ENCODE measurements at places on chromosomes 16 and 17. TPM values are rescaled to one million over a fixed set of nuclear protein-coding genes. Genes with fewer than 3 reads are reported as not detected.
A peak's percentile ranks its signal among the peaks of the same experiment; 100 is the strongest.

DNA sequence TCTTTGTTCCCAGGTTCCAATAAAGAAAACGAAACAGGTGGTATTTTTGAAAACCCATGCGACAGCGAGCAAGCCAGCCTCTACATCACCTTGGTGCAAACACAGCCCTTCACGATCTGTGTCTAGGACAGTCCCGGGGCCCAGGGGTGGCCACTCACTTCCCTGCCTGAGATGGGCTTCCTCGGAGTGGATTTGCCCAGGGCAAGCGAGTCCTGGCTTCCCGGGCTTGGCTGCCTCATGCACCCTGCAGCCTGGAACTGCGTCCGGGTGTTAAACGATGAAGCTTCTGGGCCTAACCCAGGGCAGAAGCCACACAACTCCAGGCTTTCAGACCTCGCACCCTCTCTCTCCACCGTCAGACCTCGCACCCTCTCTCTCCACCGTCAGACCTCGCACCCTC is 66.0 kb downstream of the RPH3AL start:
- no peak overlapping the region for H3K4me3 ChIP-seq
- no peak for DNase-seq
- no peak overlapping the region for H3K27ac ChIP-seq

- H3K4me1 ChIP-seq: peaks cover 52% of the 10 kb centered on the region
- DNase-seq: no peak
- H3K27me3 ChIP-seq: no peaks in the 10 kb centered on the region
- no peak overlapping the region for H3K27ac ChIP-seq
- H3K4me3 ChIP-seq: no peak overlapping the region
Observed at GRCh38 chr17:77839698-77840512, 118.6 kb upstream of the TNRC6C start.

- H3K27me3 ChIP-seq: no peaks in the 10 kb centered on the region
- DNase-seq: no peak
- H3K4me3 ChIP-seq: no peak overlapping the region
- H3K27ac ChIP-seq: no peak overlapping the region
Observed at GRCh38 chr17:2885733-2886132, 89.5 kb downstream of the RAP1GAP2 start.

DNA sequence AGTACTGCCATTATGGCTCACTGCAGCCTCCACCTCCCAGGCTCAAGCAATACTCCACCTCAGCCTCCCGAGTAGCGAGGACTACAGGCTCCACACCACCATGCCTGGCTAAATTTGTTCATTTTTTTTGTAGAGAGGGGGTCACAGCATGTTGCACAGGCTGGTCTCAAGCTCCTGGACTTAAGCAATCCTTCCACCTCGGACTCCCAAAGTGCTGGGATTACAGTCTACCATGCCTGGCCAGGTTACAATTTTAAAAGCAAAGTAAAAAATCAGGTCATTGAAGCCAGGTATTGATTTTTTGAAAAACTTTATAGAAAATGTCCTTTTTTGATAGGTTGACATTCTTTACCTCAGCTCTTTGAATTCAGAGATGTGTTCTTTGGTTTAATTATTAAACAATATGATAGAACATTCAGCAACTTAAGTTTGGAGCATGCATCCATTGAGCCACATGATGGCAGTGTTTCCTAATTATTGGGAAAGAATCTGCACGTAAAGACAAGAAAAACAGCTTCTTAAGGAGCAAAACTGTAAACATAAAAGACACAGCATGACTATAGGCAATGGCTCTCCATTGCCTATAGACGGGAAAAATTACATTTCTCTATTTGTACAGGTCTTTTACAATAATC is 1.7 kb upstream of the SLC16A11 start:
- peak; percentile 66 for DNase-seq
- H3K4me1 ChIP-seq: peaks cover 39% of the 10 kb centered on the region
- peak overlapping the region; percentile 86 for H3K27ac ChIP-seq
- H3K27me3 ChIP-seq: peaks cover 2% of the 10 kb centered on the region
- peak overlapping the region; percentile 73 for H3K4me3 ChIP-seq

TMC5 gene
- total RNA-seq: not detected

SKA2 gene
- 59.1 TPM for total RNA-seq
